ENCODE measurements at places on chromosomes 12 and 14. TPM values are rescaled to one million over a fixed set of nuclear protein-coding genes. Genes with fewer than 3 reads are reported as not detected.

CD163 gene
- total RNA-seq = not detected

INHBC gene
- not detected for total RNA-seq

LMBR1L gene
- 69.8 TPM for total RNA-seq

DLGAP5 gene
- total RNA-seq = 48.5 TPM

PLEKHG7 gene
- total RNA-seq = 0.07 TPM

RFX4 gene
- not detected for total RNA-seq

DNA sequence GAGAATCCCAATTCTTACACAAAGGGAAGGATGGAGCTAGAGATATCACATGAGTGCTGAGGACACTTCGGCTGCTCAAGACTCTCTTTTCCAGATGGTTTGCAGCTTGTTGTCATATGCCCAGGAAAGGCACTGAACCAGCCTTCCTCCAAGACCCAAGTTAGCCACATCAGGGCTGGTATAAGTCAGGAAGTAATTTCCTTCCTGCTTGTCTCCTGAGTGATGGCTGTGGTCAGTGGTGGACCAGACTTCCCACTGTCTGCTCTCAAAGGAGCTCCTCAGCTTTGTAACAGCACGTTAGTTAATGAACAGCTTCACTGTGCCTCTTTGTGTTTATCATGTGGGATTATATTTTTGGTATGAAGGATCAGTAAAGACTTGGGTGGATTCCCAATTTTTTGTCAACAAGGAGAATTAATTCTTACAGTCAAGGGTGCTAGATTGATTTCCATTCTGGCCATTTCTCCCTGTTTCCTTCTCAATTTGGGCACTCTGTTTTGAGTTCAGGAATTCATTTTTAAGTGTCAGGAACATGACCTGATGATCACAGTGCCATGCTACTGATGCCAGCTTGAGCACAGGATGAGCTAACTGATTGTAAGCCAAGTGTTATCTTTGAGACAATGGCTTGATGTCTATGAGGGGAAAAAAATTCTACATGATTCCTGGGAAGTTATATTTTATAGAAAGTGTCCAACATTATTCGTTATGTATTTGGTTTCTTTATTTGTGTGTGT, 145.8 kb downstream of the GCH1 start:
- DNase-seq = no peak

DNA sequence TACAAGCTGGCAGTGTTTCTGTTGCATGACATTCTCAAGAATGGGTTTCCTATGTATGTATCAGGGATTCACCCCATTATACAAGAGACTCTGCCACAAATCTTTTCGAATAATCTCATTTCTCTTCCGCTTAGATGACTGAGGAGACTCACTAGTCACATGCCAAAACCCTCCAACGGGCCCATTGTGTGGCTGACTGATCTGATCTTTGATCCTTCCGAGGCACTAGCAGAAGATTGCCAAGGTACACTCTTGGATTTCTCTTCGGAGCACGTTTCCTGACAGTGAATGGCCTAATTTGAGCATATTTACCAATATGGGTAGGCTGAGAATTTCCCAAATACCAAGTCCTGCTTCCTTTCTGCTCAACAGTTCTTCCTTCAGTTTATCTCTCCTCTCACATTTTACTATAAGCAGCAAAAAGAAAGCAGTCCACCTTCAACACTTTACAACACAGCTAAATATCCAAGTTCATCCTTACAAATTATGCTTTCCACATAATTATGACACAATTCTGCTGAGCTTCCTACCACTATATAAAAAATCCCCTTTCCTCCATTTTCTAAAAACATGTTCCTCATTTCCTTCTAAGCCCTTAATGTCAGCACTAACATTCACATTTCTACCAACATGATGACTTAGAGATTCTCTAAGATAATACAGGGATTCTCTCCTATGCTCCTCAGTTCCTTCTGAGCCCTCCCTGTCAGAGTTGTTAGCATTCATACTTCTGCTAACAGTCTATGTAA, 11.0 kb downstream of the PRPH start:
- no peak for DNase-seq

DNA sequence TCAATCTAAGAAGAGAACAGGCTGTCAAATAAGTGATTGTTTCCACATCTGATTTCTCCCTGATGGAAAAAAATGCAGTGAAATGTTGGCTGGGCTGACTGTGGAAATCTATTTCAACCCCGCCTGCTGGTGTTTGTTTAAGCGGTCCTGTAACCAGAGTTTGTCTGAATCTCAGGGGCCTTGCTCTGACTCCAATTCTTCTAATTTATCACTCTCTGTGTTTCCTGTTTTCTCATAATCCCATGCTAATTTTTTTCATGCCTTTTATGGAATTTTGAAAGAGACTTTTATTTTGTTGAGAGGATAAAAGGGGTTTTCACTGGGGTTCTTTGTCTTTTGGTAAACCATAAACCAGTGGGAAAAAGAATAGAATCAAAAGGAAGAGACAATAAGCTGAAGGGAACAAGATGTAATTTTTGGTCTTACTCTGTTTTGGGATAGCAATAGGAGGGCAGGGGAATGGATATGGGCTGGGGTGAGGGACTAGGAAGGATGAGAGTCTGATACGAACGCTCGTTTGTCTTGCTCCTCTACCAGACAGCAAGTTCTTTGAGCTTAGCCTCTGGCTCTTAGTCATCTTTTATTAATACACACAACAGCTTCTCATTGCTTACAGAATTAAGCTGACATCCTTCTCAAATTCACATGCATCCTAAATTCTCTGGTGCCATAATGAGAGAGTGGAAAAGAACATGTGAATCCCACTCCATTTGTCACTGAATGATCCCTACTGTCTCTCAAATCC, 8.0 kb upstream of the MGP start:
- no peak for DNase-seq

GRCh38 chr14:68820119-68820518, 27.3 kb upstream of the ZFP36L1 start:
- DNase-seq = no peak

- no peak for DNase-seq
Observed at GRCh38 chr12:58357511-58357910, 416.1 kb downstream of the ATP23 start.

DNA sequence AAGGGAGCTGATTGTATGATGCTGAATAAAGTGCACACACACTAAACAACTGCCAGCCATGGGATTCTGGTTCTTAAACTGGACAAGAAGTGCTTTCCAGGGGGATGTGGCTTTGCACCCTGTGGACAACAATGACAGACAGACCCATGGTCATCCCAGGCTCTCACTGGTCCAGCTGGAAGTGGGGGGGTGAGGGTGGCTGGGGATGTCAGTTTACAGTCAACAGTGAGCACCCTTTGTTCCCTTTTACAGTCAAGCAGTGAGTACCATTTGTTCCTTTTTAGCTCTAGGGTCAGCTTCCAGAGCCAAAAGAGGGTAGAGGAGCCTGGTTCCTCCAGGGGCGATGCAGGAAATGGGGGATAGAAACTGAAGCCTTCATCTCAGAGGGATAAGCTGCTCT, 100.7 kb downstream of the SMOC1 start:
- DNase-seq = no peak

- DNase-seq = no peak
Observed at GRCh38 chr12:1422604-1423315, 171.6 kb downstream of the FBXL14 start.

GRCh38 chr12:24725616-24726015, 223.3 kb downstream of the BCAT1 start:
- no peak for DNase-seq

DNA sequence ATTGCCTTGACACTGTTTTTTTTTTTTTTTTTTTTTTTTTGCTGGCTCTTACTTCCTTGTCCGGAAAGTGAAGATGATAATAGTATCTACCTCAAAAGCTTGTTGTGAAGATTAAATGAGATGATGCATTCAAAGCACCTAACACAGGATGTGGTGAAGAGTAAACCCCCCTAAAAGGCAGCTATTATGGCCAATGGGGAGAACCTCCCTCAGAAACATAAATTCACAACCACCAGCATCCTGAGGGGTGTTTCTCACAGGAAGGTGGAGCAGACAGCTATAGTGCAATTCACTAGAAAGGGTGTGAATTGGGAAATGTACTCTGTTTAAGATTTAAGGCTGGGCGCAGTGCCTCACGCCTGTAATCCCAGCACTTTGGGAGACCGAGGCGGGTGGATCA, 85.4 kb upstream of the CRY1 start:
- DNase-seq = no peak

DNA sequence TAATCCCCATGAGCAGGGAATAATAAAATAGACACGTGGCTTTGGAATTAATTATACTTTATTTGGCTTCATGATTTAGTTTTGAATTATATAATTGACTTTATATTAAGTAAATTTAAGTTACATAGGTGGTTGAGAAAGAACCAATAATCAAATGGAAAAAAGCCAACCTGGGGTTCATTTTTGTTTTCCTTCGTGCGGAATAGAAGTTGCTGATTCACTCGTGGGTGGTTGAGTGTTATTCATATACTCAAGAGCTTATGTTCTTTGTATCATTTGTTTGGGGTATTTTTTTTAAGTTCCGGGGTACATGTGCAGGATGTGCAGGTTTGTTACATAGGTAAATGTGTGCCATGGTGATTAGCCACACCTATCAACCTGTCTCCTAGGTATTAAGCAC, 58.0 kb downstream of the ZNF664 start:
- no peak for DNase-seq

DNA sequence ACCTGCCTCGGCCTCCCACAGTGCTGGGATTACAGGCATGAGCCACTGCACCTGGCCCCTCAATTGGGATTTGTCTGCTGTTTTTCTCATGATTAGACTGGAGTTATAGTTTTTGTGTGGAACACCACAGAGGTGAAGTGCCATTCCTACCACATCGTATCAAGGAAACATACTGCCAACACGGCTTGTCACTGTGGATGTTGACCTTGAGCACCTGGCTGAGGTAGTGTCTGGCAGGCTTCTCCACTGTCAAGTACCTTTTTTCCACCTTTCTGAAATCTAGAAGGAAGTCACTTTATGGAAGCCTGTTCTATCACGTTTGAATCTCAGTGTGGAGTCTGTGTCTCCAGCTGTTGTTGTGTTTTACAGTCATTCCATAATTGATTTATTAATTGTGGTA, 21.4 kb upstream of the SEL1L start:
- no peak for DNase-seq

DNA sequence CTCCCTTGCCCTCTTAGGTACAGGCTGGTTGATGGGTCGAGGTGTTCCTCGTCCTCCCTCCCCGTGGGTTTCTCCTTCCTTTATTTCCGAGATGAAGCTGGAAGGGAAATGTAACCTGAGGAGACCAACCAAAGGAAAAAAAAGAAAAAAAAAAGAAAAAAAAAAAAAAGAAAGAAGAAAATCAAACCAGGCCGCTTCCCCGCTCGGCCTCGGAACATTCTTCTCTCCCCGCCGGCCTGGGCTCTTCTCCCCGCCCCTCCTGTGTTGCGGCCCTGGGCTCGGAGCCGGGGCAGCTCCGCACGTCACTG, 1.6 kb upstream of the NFATC4 start:
- no peak for DNase-seq

GRCh38 chr14:100476012-100476822, 111.0 kb downstream of the BEGAIN start:
- DNase-seq = no peak

- no peak for DNase-seq
Observed at GRCh38 chr12:120230326-120230973, 29.5 kb upstream of the RPLP0 start.

All from pulmonary artery endothelial cell (primary cell).